ENCODE measurements at places on chromosomes 5 and 9. TPM values are rescaled to one million over a fixed set of nuclear protein-coding genes. Genes with fewer than 3 reads are reported as not detected.

GRCh38 chr5:30040488-30041118, 1152.9 kb upstream of the CDH6 start:
- H3K27me3 ChIP-seq = no peaks in the 10 kb centered on the region
- H3K36me3 ChIP-seq = no peaks in the 10 kb centered on the region
- no peak overlapping the region for H3K4me3 ChIP-seq
- peak; percentile 64 for DNase-seq
- H3K27ac ChIP-seq = no peak overlapping the region

DNA sequence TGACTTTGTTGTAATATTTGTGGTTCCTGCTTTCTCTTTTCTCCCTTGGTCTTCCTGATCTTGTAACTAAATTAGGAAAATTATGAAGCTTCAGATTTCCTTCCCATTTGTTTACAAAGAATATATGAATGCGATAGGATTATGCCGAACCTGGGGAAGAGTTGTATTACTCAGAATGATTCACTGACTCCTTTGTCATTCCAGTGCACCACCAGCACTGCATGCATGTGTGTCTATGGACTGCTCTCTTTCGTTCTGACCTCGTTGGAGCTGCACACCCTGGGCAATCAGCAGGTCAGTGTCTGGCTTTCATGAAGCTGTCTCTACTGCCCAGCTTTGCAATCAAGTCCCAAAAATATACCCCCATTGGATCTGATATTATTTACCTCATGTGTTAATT, 25.5 kb downstream of the NUP188 start:
- no peaks in the 10 kb centered on the region for H3K27me3 ChIP-seq
- DNase-seq = no peak
- H3K4me1 ChIP-seq = no peaks in the 10 kb centered on the region
- H3K4me3 ChIP-seq = no peak overlapping the region

DNA sequence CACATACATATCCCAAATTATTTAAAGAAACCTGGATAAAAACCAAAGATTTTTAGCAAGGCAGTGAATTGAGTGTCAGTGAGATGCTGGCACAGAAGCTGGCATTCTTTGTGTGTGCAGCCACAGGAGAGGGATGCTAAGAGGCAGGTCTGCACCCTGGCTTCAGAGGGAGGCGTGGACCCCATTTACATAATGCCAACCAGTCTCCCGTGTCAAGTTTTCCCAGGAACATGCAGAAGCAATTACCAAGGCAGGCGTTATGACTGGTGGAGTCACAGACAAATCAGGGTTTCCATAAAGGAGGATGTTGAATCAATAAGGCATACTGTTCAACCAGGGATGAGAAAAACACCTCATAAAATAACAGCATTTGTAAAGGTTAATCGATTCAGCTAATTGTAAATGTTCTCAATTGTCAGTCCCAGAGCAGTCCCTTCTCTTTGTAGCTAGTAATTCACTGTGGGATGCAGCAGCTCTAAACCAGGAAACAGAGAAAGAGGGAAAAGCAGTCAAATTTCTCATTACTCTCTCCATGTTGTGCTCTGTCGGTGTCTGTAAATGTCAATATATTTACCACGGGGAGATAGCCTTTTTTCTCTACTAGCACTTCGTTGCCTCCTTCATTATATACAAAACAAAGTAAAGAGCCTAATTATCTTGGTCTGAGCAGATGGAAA, 452.4 kb upstream of the GRAMD2B start:
- H3K36me3 ChIP-seq = no peaks in the 10 kb centered on the region
- peaks cover 38% of the 10 kb centered on the region for H3K4me1 ChIP-seq
- H3K4me3 ChIP-seq = peak overlapping the region; percentile 2
- H3K27me3 ChIP-seq = no peaks in the 10 kb centered on the region
- H3K27ac ChIP-seq = peak overlapping the region; percentile 96

DNA sequence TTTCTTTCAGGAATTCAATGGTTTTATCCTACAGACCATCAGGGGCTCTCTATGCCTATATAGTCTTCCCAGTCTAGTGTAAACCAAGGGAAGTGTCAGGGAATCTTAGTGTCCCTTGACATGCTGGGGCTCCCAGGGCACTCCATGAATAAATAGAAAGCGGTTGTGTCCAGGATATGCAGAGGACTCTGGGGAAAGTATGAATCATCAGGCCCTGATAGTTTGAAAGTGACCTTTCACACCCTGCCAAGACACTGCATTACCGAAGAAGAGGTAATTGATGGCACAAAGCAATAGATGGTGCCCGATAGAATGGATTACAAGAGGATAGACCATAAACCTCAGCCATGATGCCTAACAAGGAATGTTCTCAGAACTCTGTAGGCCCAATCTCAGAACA, 163.3 kb upstream of the DAPK1 start:
- H3K4me1 ChIP-seq = peaks cover 20% of the 10 kb centered on the region
- no peak overlapping the region for H3K27ac ChIP-seq
- H3K27me3 ChIP-seq = peaks cover 8% of the 10 kb centered on the region

DNA sequence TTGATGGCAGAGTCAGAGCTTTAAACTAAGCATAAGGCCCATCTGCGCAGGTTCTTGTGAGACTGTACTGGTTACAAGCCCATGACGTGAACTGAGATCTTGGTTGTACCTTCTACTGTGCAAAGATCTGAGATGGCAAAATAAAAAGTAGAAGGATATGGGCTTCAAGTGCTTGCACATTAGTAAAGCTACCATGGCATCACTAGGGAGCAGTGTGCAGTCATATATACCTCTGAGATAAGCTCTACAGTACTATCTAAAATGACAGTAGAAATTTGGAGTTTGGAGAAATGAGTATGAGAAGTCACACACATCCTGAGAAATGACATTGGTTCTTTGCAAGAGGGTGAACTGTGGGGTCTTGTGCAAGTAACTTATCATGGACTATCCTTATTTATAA, 408.2 kb upstream of the PRR16 start:
- H3K27me3 ChIP-seq = peaks cover under 1% of the 10 kb centered on the region
- no peak for DNase-seq
- no peak overlapping the region for H3K27ac ChIP-seq
- H3K36me3 ChIP-seq = no peaks in the 10 kb centered on the region

DNA sequence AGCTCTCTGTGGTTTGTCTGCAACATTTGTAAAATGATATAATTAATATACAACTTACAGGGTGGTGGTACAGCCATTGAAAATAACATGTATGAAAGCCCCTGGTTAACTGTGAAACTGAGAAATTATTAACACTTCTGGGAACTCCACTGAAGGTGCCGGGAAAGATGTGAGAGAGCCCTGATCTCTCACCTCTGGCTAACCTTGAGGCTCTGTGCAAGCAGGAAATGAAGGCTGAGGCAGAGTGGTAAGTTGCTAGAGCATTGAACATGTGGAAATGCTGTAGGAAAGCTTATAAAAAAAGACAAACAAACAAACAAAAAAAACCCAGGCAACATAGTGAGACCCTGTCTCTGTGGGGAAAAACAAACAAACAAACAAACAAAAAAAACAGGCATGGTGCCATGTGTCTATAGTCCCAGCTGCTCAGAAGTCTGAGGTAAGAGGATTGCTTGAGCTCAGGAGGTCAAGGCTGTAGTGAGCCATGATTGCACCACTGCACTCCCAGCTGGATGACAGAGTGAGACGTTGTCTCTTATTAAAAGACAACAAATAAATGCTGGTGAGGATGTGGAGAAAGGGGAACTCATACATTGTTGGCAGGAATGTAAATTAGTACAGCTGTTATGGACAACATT, 7.5 kb downstream of the CATSPER3 start:
- peaks cover 1% of the 10 kb centered on the region for H3K27me3 ChIP-seq
- DNase-seq = no peak
- no peaks in the 10 kb centered on the region for H3K4me1 ChIP-seq
- H3K4me3 ChIP-seq = no peak overlapping the region

GRCh38 chr5:116281309-116281708, 196.5 kb downstream of the COMMD10 start:
- H3K4me3 ChIP-seq = no peak overlapping the region
- H3K36me3 ChIP-seq = peaks cover 8% of the 10 kb centered on the region
- H3K27me3 ChIP-seq = no peaks in the 10 kb centered on the region
- H3K4me1 ChIP-seq = no peaks in the 10 kb centered on the region
- H3K27ac ChIP-seq = no peak overlapping the region

GRCh38 chr9:82410866-82411265, 422.3 kb downstream of the SPATA31D1 start:
- H3K27me3 ChIP-seq = no peaks in the 10 kb centered on the region
- no peaks in the 10 kb centered on the region for H3K4me1 ChIP-seq
- no peak overlapping the region for H3K4me3 ChIP-seq
- H3K27ac ChIP-seq = no peak overlapping the region
- no peaks in the 10 kb centered on the region for H3K36me3 ChIP-seq

DNA sequence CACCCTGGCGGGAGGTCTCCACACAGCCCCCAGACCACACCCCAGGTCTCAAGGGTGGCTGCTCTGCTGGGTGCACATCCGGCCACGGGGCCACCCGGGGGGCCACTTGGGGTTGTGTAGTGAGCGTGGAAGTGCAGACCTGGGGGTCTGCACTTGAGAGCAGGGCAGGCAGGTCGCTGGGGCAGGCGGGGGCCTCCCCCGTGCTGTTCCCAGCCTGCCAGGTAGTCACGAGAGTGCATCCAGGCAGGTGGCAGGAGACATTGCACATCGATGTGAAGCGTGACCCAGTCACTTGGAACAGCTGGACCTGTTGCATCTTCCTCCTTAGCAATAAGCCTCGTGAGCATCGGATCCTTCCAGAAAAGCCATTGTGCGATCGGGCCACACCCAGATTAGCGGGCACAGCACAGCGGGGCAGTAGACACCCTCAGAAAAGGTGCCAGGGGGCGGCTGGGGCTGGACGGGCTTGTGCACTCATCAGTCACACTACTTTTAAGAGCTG, 4.8 kb upstream of the ENTPD8 start:
- no peaks in the 10 kb centered on the region for H3K36me3 ChIP-seq
- DNase-seq = peak; percentile 15
- peaks cover 6% of the 10 kb centered on the region for H3K4me1 ChIP-seq

- no peak overlapping the region for H3K27ac ChIP-seq
- H3K36me3 ChIP-seq = no peaks in the 10 kb centered on the region
- no peak for DNase-seq
Measured at GRCh38 chr5:78659714-78660113, 11.1 kb upstream of the LHFPL2 start.

GRCh38 chr9:74595286-74595685, 98.2 kb downstream of the RORB start:
- no peak overlapping the region for H3K27ac ChIP-seq
- H3K4me3 ChIP-seq = no peak overlapping the region
- no peak for DNase-seq
- no peaks in the 10 kb centered on the region for H3K36me3 ChIP-seq
- H3K27me3 ChIP-seq = no peaks in the 10 kb centered on the region

DNA sequence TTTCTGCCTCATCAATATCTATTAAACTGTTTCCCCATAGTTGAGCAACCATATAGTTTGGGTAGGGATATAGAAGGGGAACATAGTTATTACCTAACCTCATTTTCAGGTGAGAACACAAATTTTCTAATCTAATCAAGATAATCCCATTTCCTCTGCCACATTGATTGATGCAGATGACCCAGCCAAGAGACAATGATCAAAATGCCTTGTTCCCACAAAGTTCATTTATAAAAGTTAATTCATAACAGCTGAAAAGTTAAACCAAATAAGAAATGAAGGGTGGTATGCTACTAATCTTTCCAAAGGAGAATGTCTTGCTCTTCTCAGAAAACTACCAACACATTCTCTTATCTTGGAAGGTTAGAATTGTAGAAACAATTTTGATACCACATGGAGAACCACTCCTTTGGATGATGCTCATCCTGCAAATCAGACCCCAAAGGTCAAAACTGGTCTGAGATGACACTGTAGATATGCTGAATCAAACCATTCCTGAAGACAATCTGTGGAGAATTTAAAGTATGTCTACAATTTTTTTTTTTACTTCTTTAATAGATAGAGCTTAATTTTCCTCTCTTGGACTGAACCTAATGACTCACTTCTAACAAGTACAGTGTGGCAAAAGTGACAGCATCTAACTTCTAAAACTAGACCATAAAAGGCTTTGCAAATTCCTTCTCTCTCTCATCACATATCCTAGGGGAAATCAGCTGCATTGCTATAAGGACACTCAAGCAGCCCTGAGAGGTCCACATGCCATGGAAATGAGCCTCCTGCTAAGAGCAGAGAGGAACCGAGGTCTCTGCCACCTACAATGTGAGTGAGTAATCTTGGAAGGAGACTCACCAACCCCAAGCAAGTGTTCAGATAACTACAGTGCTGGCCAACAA, 586.7 kb upstream of the TUSC1 start:
- H3K36me3 ChIP-seq = no peaks in the 10 kb centered on the region
- H3K4me3 ChIP-seq = no peak overlapping the region
- H3K27me3 ChIP-seq = no peaks in the 10 kb centered on the region
- DNase-seq = no peak
- H3K4me1 ChIP-seq = no peaks in the 10 kb centered on the region

Gene PCDH12
- total RNA-seq = 1.7 TPM

Gene C9orf153
- total RNA-seq = 0.27 TPM

DNA sequence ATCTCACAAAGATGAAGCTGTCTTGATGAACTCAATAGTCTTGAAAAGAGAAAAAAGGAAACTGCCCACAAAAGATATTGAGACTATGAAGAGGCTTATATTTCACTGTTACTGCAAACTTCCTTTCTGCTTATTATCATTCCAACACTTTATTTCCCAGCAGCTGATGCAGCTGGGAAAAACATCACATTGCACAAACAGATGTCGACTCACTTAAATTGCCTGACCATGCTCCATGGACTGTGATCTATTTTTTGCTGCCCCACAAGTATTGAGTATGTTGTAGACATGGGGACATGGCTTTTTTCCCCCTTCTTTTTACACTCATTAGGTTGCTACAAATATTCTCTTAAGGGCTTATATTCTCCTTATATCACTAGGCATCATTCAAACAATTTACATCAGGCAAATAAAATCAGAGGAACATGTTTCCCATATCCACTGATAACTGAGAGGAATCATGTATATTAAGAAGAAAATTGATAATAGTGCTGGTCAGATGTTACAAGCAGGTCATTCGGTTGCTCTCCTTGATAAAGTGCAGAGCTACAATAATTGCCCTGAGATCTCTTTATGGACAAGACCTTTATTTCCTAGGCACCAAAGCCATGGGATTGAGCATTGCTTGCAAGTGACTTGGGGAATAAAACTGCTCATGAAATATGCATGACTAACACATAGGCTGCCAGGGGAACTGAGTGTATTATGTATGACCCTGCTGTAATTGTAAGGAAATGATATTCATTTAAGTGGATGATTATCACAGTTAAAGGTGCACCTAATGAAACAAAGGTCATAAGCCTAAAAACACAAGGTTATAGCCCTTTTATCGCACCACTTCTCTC, 509.9 kb downstream of the ZNF608 start:
- no peak for DNase-seq
- H3K36me3 ChIP-seq = no peaks in the 10 kb centered on the region
- H3K4me1 ChIP-seq = peaks cover 28% of the 10 kb centered on the region

- DNase-seq = no peak
- peaks cover 27% of the 10 kb centered on the region for H3K4me1 ChIP-seq
- H3K4me3 ChIP-seq = no peak overlapping the region
- H3K27me3 ChIP-seq = peaks cover 7% of the 10 kb centered on the region
- H3K36me3 ChIP-seq = no peaks in the 10 kb centered on the region
Measured at GRCh38 chr9:112854657-112855056, 36.0 kb downstream of the SLC46A2 start.

- H3K4me3 ChIP-seq = no peak overlapping the region
- no peak for DNase-seq
- H3K27me3 ChIP-seq = no peaks in the 10 kb centered on the region
- no peak overlapping the region for H3K27ac ChIP-seq
- H3K36me3 ChIP-seq = peaks cover 3% of the 10 kb centered on the region
- peaks cover 14% of the 10 kb centered on the region for H3K4me1 ChIP-seq
Measured at GRCh38 chr9:21810388-21810787, 8.0 kb downstream of the MTAP start.

GRCh38 chr5:80109646-80110478, 74.7 kb downstream of the THBS4 start:
- peaks cover 6% of the 10 kb centered on the region for H3K36me3 ChIP-seq
- H3K27ac ChIP-seq = no peak overlapping the region
- peaks cover 19% of the 10 kb centered on the region for H3K4me1 ChIP-seq
- peak; percentile 31 for DNase-seq
- peaks cover 9% of the 10 kb centered on the region for H3K27me3 ChIP-seq
